ENCODE measurements at places on chromosomes 1 and 21.

- no peak for DNase-seq
These were observed 31.9 kb downstream of the NPHP4 start for GRCh38 chr1:5960336-5960735.

- DNase-seq = no peak
These were observed 4.5 kb downstream of the SYDE2 start for GRCh38 chr1:85196358-85196757.

DNA sequence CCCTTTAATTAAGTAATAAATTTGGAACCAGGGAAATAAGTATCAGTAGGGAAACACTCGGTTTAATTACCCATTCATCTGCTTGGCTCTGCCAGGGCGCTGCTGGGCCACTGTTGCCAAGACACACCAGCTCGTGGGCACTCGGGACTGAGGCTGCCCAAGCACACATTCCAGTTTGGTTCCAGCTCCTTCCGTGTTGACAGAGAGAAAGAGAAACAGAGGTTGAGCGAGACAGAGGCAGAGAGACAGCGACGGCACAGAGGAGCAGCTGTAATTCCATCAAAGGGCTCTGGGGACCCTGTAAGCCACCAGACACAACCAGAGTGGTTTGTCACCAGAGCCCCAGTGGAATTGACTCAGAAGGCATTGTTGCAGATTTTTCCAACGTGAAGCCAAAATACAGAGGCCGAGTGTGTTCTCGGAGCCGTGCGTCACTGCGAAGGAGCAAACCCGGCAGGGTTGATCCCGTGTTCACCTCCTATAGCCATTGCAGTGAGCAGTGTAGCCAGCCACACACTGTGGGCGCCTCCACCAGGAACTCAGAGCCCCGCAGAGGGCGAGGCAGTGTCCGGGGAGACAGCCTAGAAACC, 33.5 kb downstream of the SYF2 start:
- no peak for DNase-seq

DNA sequence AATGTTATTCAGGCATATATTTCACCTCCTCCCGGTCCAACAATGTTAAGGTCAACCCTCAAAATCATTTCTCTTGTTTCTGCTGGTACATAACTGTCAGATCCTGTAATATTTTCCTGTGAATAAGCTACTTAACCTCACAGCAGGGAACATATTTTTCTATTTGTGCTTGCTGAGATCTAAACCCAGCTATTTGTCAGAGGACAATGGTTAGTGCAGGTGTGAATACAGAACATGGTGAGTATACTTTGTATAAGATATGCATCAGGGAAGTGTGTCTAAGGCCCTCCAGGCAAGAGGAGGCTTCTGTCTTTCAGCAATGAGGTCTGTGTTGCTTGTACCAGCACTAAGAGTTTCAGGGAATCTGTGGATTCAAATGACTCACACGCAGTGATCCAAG, 970.6 kb downstream of the NCAM2 start:
- no peak for DNase-seq

GRCh38 chr1:173112129-173112528, 61.4 kb upstream of the TNFSF18 start:
- no peak for DNase-seq

- DNase-seq = no peak
These were observed 16.7 kb downstream of the TMEM69 start for GRCh38 chr1:45704637-45705036.

- no peak for DNase-seq
These were observed 35.0 kb upstream of the RD3 start for GRCh38 chr1:211527006-211527405.

- DNase-seq = no peak
These were observed 152.6 kb upstream of the RNPC3 start for GRCh38 chr1:103372866-103373265.

DNA sequence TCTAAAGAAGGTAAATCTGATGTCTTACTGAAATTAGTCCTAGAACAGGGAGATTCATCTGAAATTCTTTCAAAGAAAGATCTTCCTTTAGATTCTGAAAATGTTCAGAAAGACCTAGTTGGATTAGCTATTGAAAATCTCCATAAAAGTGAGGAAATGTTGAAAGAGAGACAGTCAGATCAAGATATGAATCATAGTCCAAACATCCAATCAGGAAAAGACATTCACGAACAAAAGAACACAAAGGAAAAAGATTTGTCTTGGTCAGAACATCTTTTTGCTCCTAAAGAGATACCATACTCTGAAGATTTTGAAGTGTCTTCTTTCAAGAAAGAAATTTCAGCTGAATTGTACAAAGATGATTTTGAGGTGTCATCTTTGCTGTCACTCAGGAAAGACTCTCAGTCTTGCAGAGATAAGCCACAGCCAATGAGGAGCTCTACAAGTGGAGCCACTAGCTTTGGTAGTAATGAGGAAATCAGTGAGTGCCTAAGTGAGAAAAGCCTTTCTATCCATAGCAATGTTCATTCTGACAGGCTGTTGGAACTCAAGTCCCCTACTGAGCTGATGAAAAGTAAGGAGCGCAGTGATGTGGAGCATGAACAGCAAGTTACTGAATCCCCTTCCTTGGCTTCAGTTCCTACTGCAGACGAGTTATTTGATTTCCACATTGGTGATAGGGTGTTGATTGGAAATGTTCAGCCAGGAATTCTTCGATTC, 61.6 kb upstream of the QSOX1 start:
- no peak for DNase-seq

DNA sequence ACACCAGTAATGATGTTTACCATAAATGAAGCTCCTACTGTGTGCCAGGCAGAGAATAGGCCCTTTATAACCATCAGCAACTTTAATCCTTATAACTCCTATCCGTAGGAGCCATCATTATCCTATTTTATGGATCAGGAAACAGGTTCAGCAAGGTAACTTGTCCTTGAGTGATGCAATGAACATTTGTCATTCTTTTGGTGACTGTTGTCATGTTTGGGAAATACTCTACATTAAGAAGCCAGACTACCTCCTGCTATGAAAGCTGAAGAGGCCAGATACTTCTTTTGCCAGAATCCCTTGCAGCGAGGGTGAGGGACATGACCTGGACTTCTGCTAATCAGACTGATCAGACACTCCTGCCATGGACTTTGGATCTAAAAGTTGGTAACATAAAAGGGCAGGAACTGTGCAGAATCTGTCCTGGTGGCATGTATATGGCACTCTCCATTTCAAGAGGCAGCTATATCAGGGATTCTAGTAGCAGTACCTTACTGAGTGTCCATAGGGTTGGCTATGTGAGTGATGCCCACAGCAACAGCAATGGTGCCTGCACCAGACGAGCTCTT, 33.1 kb upstream of the SRRM1 start:
- no peak for DNase-seq

GRCh38 chr1:220527279-220527907, 543 bp upstream of the MARK1 start:
- DNase-seq = no peak

DNA sequence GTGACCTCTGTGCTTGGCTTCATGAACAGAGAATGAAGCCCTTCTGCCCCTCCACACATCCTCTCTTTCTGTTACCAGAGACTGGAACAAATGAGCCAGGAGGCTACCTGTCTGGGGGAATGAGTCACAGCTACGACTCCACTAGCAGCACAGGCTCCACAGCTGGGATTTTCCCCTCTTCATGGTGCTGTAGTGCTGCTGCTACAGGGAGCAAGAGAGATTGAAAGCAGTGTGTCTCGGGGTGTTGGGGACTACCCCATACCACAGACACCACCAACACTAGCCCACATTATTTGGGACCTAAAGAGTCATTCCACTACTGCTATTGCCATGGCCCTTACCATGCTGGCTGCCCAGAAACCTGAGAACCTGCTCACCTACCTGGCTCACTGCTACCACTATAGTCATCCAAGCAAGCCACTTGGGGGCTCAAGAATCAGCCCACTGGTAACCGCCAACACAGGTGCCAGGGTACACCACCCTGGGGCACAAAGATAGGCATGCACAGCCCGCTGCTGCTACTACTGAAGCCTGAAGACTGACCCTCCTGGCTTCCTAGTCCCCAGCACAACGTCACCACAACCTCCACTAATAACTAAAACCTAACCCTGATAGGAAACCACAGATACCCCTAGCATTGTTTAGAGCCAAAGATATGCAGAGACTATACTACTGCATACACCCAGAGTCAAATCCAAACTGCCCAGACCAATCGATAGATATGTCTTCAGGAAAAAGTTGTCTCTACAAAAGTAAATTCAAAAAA, 17.7 kb downstream of the CD1E start:
- DNase-seq = no peak

DNA sequence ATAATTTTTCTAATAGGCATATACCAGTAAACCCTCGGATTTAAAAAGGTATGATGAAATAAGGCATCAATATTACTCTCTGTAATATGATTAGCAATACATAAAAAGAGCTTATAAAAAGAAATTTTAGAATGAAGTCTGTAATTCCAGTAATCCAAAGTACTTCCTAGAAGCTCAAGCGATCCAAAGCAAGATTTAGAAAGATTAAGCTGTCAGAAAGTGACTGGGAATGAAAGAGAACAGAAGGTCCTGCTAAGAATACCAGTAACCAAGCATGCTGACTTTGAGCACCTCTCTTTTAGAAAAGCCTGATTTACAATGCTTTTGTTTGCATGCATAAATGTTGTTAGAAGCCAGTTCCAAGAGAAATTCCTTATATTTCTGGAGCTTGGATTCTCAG, 125.1 kb downstream of the GIPC2 start:
- no peak for DNase-seq

GRCh38 chr1:57839526-57839925, 415.7 kb upstream of the DAB1 start:
- DNase-seq = no peak

GRCh38 chr21:14072761-14073535, 137.8 kb downstream of the LIPI start:
- DNase-seq = no peak

- no peak for DNase-seq
These were observed 75.9 kb downstream of the DHRS3 start for GRCh38 chr1:12542138-12542465.

DNA sequence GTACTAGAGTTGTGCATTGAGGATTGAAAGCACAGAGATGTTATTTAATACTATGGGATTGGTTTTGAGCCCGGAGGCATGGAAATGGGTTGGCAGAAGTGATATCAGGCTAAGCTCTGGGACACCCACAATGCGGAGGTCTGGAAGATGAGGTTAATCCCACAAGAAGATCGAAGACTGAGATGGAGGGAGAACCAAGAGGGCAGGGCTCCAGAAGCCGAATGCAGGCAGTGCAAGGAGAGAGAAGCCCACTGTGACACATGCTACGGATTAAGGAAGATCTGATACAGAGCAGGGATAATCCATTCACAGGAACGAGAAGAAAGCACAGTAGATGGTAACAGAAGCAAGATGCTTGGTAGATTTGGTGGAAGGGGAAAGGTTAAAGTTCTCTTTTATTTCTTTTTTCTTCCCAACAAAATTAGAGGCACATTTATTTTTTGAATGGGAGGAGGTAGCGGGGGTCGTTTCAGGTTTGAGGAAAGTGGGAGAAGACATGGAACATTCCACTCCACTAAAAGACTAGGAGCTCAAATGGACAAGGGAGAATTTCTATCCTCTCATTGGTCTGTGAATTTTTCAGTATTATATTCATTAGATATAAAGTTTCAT, 113.2 kb downstream of the NCAM2 start:
- no peak for DNase-seq

- DNase-seq = no peak
These were observed 506.5 kb downstream of the SMYD3 start for GRCh38 chr1:246000638-246001015.

GRCh38 chr1:14815175-14815877, 216.8 kb downstream of the KAZN start:
- no peak for DNase-seq

- DNase-seq = no peak
These were observed 49.0 kb downstream of the CCN1 start for GRCh38 chr1:85629532-85629920.

DNA sequence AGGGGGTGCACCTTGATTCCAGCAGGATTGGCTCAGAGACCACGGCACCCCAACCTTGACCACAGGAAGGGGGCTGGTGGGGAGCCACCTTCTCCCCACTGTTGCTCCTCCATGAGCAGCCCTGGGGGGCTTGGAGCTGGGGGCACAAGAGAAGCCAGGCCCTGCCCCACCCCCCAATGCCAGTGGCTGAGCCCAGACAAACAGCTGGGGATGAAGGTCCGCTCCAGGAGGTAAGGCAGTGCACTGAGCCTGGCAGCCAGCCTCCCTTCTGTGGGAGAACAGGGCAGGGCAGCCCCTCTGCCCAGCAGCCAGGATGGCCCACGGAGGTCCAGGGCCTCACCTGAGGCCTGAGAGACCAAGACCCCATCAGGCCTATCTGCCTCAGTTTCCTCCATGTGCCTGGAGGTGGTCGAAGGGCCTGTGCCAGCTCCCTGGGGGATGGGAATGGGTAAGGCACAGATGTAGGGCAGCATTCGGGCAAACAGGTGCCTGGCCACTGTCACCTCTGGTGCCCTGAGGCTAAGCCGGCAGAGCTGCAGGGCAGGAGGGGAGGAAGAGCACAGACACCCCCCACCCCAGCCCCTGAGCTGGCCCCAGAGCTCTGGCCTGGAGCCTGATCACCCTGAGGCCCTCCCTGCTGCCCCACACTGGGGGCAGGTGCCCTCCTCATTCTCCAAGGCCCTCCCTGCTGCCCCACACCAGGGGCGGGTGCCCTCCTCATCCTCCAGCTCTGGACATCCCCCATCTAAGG, 7.1 kb downstream of the ITGB2 start:
- no peak for DNase-seq

GRCh38 chr1:172993640-172994039, 57.1 kb downstream of the TNFSF18 start:
- DNase-seq = no peak

GRCh38 chr1:67682659-67683197, 2.3 kb upstream of the GADD45A start:
- no peak for DNase-seq

GRCh38 chr1:67479146-67479891, 49.1 kb upstream of the SERBP1 start:
- DNase-seq = no peak

- DNase-seq = no peak
These were observed 132.5 kb downstream of the HS2ST1 start for GRCh38 chr1:87046951-87047350.

DNA sequence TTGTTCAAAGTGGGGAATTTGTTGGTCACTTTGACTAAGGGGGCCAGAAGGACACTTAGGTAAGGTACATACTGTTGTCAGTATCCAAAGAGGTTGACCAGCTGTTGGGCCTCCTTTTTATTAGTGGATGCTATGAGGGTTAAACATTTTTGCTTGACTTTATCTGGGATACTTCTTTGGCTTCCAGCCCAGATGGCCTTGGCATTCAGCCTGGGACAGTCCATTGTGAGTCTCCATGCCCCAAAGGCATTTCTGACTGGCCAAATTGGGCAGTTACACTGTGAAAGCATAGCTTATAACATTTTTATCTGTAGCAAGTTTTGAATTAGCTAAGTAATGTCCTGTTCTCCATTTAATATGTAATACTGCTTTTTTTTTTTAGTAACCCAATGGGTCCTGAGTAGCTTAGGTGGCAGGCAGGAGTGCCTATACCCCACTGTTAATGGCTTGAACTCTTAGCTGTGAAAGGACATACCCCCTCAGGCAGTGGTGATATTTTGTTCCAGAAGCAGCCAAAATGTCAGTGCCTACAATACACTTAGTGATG, 35.4 kb upstream of the CD1D start:
- no peak for DNase-seq

- DNase-seq = no peak
These were observed 19.7 kb downstream of the BTG2 start for GRCh38 chr1:203325026-203325417.

GRCh38 chr1:3142236-3142635, 73.2 kb downstream of the PRDM16 start:
- DNase-seq = no peak

All from activated CD8-positive, alpha-beta memory T cell treated with anti-CD3 and anti-CD28 coated beads for 4 hours (primary cell).